ENCODE measurements at places on chromosomes 2 and 18.

GRCh38 chr2:233226511-233227031 lies 24.9 kb upstream of the ATG16L1 start:
- no peak for DNase-seq

DNA sequence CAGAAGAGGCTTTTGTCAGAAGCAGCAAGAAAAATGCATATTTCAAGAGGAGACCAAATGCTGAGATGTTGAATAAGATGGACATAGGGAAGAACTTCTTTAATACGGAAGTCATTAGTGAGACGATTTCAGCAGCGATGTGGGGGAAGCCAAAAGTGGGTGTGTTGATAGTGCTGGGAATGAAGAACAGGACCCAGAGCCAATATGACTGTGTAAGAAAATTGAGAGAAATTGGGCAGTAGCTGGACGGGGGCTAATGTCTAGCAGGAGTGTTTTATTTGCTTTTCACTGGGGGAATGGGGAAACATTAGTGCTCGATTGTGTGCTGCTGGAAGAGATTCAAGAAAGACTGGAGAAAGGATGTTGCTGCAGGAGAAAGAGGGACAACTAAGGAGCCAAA lies 788.7 kb upstream of the KLHL29 start:
- no peak for DNase-seq

DNA sequence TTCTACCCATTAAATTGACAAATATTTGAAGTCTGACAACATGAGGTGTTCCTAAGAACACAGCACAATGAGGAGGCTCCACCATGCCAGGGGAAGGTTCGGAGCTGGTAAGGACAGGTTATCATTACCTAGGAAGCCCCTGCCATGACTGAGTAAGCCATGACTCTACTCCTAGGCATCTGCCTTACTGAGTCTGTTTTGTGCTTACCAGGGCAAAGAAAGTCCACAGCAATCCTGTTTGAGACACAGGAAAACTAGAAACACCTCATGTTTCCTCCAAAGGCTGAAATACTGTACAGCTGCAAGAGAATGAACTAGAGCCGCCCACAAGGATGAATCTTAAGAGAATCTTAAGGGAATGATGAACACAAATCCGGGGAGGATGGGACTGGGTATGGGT lies 11.6 kb downstream of the TGFBRAP1 start:
- no peak for DNase-seq

DNA sequence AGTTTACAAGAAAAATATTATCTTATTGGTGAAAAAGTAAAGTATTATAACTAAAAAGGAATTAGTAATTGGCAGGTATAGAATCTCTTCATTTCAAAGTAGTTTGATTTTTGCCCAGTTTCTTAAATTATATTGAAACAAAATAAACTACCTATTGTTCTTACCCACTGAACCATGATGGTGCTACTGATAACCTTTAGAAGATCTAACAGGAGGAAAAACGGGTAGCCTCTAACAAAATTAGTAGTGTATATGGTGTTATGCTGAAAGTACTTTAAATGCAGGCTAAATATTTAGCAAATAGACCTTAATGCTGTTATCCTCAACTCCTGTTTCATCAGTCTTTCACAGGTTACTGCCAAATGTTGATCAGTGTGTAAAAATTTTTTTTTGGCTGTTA lies 19.1 kb downstream of the MRPS9 start:
- DNase-seq, result no peak

DNA sequence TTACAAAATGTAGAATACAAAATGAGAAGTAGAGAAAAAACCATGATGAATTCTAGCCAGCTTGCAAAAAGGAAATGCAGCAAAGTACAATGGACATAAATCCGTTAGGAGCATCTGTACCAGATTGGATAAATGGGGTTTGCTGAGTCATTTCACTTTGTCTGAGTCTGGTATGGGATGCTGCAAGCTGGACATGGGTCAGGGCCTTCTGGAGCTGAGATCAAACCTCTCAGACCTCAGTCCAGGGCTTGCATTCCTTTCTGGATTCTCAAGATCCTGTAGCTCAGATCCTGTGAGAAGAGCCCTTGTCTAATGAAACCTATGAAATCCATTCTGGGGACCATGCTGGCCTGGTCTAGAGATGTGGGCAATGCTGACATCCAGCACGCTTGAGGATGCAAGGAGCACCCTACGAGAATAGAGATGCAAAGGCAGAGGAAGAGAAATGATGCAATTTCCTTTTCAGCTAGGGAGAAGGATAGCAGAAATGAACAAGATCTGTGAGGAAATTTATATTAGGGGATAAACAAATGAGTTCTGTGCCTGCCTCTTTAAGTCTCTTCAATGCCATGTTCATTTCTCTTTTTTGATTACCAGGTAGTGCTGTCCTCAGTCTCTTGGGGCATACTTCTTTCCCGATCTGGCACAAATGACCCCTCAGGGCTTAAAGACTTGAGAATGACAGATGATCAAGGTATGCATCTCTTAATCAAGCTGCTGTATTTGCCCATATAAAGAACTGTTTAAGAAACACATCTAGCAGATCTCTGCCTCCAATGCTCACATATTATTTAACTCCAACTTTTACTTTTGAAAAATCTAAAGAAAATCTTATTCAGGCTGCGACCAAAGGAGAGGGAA lies 230.4 kb downstream of the MEIS1 start:
- no peak for DNase-seq

DNA sequence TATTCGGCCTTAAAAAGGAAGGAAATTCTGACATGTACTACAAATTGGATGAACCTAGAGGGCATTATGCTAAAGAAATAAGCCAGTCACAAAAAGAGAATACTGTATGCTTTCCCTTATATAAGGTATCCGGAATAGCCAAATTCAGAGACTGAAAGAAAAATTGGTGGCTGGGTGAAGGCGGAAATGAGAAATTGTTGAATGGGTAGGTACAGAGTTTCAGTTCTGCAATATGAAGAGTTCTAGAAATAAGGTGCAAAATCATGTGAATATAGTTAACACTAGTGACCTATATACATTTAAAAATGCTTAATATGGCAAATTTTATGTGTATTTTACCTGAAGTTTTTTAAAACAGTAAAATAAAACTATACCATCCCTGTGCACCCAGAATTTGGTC lies 43.1 kb downstream of the RMP24 start:
- no peak for DNase-seq

DNA sequence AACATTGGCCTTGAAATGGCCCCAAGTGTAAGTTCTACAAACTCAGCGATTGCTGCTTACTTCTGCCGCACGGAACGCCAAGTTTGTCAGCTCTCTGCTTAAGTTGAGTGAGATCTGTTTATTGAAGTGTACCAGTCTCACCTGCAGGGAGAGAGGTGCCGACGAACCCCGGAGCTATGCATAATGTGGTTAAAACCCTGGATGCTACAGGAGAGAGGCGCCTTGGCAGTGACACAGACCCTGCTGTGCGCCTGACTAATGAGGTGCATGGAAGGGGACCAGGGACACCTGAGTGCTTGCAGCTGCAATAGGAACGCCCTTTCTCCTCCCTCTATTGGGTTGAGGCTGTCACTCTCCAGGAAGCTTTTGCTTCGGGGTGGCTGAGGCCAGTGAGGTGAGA lies 979 bp downstream of the SLC9A2 start:
- DNase-seq, result no peak

DNA sequence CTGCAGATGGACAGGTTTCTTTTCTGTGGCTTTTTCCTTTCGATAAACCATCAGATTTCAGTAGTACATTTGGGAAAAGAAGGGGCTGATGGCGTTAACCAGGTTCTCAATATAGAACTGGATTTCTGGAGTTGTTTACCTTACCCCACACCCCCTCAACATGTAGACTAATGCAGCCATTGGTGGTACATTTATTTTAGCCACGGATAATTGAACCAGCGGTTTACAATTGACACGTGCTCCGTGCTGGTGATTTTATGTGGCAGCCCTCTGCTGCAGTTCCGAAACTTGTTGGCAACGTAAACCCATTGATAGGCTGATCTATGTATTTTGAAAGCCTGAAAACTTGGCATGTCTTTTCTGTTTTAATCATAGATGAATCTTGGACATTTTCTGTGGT lies 5.4 kb downstream of the SOX11 start:
- DNase-seq, result no peak

DNA sequence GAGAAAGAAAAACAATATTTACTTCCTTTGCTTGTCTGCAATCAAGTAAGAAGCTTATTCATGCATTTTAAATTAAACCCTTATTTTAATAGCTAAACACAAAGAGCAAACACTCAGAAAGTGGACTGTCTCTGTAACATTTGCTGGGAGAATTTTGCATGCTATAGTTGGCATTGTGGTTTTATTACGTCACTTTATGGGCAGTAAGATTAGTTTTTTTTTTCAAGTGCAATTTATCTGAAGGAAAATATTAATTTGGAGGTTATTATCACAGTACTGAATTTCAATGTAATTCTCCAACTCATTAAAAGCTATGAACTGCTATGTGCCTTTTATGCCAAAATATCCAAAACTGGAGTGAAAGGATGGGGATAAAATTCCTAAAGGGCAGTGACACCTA lies 103.3 kb downstream of the TMEFF2 start:
- no peak for DNase-seq

- DNase-seq, result no peak
Observed at GRCh38 chr2:227411990-227412350, 24.2 kb upstream of the SCYGR1 start.

DNA sequence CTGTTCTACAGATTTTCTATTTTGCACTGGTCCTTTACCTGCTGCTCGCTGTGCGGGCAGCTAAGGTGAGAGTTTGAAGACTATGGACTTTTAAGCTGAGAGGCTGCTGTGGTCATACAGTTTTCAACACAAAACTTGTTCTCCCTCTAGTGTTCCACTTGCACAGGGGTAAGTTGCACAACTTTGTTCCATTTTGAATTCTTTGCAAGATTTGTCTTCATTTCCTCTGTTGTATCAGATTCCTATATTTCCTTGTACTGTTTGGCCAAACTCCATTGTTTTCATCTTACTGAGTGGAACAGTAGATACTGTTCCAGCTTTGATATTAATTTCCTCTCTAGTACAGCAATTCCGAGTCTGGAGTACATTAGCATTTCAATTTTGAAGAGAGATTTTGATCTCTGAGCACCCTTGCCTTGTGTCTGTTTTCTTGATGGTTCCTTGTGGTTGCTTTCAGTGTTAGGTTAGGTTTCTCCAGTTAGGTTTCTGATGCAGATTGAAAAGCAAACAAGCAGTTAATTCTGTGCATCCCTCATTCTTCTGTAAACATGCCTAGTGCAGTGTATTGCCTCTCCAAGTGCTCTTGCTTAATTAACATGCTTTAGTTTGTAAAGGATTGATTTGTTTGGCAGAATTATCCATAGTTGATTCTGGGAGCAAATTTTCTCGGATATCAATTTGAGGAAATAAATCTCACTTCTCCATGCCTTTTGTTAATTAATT lies 188.8 kb downstream of the PTPRM start:
- no peak for DNase-seq

DNA sequence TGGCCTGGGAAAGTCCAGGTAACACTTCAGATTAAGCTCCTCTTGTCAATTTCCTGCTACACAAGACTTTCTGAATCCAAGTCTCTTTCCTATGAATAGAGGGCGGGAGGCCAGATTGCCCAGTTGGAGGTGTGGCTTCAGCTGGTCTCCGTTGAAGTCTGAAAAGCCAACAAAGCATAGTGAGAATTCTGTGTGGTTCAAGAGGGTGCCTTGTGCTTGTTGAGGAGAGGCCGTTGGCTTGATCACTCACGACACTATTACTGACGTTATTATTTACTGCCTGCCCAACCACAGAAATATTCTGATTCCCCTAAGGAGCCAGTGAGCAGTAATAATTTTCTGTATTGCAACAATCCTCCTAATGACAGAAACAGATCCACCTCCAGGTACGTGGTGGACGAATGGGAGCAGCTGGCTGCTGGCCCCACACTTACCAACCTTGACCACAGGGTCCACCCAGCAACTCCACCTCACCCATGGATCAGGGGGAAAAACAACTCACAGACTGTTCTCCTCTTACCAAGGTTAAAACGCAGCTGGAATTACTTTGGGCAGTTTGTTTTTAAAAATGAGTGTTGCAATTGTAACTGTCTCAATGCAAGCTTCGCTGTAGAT lies 21.9 kb downstream of the NRP2 start:
- no peak for DNase-seq

GRCh38 chr2:120291401-120292311 lies 39.0 kb downstream of the RALB start:
- DNase-seq, result no peak

- no peak for DNase-seq
Observed at GRCh38 chr2:109331896-109332848, 203.2 kb downstream of the SH3RF3 start.

DNA sequence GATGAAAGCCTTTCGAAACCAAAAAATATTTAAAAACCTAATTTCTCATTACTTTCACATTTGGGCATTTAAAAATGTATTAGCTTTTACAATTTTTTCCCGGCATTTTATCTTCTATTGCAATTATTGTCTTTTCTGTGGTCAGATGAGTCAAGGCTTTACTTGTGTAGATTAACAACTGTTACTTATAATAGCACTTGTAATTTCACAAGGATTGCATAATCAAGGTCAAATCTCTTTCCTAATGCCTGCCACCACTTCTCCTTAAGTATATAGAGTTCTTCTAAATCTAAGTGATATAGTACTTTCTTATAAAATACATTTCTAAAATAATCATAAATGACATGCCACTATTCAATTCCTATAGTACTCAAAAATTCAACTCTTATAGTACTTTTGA lies 67.2 kb downstream of the SLC8A1 start:
- no peak for DNase-seq

GRCh38 chr2:33304032-33304864 lies 172.2 kb upstream of the RASGRP3 start:
- no peak for DNase-seq

GRCh38 chr2:239644011-239644410 lies 243.2 kb upstream of the HDAC4 start:
- DNase-seq, result no peak

DNA sequence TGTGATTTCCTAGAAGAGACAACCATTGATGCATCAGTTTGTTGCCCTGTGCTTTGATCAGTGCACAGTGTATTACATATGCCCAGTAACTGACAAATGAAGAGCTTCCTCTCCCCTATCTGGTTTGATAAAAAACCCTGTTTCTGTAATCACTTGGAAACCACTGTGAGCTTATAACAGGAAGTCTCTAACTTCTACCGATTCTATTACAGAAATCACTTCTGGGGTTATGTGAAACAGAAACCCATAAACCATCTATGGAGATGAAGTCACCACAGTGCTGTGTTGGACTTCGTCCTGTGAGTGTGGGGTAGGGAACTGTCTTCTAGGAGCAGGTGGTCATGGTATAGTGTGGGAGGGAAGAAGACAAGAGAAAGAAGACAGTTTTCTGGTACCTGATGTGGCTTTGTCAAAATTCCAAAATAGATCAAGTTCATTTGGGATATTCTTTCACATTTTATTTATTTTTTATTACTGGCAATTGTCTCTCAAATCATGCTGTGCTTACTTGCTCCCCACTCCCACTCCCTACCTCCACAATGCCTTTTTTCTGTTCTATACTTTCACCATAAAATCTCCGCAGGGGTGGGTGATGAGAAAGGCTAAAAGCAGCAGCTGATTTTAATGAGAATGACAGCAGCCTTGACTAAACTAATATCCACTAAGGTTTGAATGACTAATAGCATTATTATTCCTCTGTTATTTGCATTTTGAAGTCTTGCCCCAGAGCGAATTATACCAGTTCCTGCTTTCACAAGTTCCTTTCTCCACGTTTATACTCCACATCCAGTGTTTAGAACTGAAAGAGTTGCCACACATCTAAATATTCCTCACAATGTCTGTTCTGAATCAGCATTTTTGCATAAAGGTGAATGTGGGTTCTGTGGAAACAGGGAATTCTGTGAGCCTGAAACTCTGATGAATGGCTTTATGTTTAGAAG lies 41.7 kb upstream of the RND3 start:
- DNase-seq, result no peak

- no peak for DNase-seq
Observed at GRCh38 chr18:31677592-31677991, 6.8 kb downstream of the B4GALT6 start.

- DNase-seq, result no peak
Observed at GRCh38 chr18:26183395-26184112, 42.7 kb upstream of the TAF4B start.

All from stimulated activated CD4-positive, alpha-beta T cell treated with anti-CD3 and anti-CD28 coated beads, Interleukin-15, amount 100 ng/mL, for 1 hour (primary cell).